ENCODE measurements at places on chromosomes 6 and 20.
A peak's percentile ranks its signal among the peaks of the same experiment; 100 is the strongest.

GRCh38 chr6:44203955-44204354 is 12.8 kb upstream of the MYMX start:
- no peak for DNase-seq

GRCh38 chr6:3397229-3398164 is 59.4 kb downstream of the SLC22A23 start:
- DNase-seq, result no peak

- no peak for DNase-seq
Measured at GRCh38 chr6:143224516-143224915, 163.8 kb downstream of the AIG1 start.

GRCh38 chr6:168037242-168037641 is 39.8 kb downstream of the KIF25 start:
- DNase-seq, result no peak

DNA sequence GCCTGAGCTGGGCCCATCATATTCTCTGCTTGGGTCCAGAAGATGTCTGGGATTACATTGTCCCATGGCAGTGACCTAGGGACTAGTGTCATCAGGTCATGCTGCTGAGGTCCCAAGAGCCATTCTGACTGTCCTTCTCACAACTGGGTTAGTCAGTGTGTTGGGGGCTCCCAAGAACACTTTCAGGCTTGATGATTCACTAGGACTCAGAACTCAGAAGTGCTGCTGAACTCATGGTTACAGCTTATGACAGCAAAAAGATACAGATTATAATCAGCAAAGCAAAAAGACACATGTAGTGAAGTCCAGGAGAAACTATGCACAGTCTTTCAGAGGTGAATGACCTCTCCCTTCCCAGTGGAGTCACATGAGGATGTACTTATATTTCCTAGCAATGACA is 107.8 kb downstream of the SYNE1 start:
- no peak for DNase-seq

DNA sequence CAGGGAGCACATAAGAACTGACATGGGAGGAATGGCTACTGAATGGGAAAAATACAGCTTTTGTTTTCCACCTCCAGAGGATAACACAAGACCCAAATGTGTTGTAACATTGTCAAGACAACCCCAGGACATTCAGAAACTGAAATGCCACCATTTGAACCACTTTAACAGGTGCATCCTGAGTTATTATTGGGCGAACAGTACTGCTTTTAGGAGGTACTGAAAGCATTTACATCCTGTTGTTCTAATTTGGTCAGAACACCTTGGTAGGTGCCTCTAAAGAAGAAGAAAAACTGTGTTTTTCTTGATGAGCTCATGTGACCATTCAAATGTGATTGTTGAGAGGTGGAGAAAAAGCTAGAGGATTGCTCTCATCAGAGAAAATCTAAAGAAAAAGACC is 6.4 kb upstream of the TXNDC5 start:
- peak; percentile 93 for DNase-seq

DNA sequence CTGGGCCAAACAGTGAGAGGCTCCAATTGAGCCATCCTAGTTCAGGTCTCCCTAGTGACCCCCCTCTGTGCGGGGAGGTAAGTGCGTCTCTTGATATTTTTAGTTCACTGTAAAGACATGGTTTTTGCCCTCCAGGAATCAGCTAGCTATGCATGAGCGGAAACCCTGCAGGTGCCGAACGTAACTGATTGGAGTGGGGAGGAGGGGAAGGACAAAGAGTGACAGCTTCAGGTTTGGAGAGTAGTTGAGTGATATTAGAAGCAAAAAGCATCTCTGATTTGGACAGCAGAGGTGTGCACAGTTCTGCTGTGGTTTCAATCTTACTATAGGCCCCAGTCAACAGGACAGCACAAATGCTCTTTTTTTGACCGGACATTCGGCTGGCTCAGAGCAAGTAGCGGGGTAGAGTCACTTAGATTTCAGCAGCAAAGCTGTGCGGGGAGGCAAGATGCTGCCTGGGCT is 31.8 kb downstream of the TBC1D7 start:
- DNase-seq, result no peak

DNA sequence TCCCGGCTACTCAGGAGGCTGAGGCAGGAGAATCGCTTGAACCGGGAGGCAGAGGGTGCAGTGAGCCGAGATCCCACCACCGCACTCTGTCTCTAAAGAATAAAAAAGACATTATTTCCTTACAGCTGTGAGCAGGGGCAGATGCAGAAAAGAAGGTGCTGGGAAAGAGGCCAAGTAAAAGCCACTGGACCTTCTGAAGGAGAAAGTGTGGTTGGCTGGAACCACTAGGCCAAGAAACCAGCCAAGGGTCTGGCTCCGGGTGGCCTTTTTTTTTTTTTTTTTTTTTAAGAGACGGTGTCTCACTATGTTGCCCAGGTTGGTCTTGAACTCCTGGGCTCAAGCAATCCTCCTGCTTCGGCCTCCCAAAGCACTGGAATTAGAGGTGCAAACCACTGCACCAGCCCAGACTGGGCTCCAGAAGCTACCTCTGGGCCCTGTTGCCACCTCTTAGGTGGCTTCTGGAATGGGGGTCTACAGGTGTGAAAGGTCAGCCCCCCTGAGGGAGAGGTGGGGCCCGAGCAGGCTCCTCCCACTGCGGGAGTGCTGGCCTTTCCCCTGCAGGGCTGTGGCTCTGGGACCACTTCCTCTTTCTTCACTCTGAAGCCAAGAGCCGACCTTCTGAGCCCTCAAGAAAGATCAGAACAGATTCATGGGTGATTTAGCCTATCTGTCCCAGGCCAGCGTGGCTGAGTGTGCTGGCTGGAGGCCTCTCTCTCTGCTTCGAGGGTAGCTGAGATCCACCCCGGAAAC is at the start of gene FGD2:
TSS of gene FGD2 (plus strand) at position 595 of the 750 bp plus-strand sequence. CDS start 163 bp downstream, outside the sequence.
- DNase-seq, result peak; percentile 82

GRCh38 chr20:11717562-11717961 is 200.1 kb upstream of the BTBD3 start:
- no peak for DNase-seq

- DNase-seq, result no peak
Measured at GRCh38 chr6:60952500-60952899, 1333.5 kb downstream of the KHDRBS2 start.

DNA sequence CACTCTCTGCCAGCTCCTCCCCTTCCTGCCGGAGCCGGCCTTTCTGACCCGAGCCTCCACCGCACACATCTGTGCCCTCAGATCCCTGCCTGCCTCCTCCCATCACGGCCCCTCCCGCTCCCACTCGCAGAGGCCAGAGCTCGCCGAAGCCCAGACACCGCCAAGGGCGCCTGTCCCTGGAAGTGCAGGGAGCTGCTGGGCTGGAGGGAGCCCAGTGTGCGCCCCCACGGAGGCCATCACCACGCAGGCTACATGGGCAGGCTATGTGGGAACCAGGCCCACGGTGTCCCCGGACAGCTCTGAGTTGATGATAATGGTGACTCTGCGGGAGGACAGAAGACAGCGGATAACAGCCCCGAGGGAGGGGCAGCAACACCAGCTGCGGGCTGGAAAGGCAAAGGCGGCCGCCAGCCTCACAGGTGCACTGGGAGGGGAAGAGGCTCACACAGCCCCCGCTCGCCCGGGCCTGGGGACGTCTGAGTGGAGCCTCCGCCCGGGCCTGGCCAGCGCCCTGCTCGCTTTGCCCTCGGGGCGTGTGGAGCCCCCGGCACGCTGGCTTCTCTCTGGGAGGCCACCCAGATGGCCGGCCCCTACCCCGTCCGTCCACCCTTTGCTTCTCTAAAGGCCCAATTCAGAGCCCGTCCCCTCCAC is 154.9 kb downstream of the DLL1 start:
- peak; percentile 47 for DNase-seq

DNA sequence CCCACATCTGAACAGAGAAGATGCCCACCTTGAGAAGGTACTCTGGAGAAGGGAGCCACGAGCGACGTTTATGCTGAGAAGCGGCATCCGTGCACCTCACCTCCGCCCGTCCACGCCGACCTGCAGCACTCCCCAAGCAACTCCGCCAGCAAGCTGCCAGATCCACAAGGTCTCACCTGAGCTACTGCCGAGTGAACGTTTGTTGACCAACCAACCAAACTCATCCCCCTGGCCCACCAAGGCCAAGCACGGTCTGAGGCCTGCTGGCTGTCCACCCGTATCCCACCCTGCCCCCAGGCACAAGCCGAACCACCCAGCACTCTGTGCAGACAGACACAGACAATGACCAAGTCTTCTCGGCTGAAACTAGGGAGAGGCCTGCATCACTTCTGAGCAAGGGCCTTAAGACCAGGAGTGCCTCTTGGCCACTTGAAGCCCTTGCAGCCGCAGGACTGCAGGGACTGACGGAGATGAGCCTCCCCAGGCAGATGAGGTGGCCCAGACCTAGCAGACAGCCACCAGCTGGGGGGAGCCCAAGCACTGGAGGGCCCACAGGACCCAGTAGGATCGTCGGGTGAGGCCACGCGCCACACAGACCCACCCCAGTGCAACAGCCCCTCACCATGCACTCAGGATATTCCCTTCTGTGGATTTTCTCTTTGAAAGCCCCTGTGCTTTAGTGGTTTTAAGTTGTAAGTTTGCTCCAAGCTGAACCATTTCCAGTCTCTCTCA is 12.1 kb downstream of the TAF4 start:
- no peak for DNase-seq

DNA sequence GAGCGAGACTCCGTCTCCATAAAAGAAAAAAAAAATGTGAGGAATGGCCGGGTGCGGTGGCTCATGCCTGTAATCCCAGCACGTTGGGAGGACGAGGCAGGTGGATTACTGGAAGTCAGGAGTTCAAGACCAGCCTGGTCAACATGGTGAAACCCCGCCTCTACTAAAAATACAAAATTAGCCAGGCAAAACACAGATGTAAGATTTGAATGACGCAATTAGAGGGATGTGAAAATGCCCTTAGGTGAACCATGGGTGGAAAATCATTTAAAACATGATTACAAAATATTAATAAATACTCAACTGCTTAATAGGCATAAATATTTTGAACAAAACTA is 20.9 kb downstream of the COL9A3 start:
- DNase-seq, result no peak

GRCh38 chr6:9543649-9544048 is 871.2 kb downstream of the TFAP2A start:
- DNase-seq, result no peak

DNA sequence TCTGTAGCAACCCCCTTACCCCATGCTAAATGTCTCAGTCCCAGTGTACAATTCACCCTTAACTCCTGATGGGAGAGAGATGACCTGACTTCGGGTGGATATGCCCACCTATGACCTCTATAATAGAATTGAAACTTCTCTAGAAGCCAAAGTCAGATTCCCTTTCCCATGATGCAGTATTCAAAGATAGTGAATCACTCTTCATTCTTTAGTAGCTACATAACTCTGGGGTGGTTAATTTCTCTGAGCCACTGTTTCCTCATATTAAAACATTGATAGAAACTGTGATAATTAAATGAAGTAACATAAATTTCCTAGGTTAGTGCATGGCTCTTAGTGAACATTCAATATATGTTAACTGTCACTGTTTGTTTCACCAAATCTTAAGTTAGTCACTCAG is 500.4 kb downstream of the COL12A1 start:
- no peak for DNase-seq

DNA sequence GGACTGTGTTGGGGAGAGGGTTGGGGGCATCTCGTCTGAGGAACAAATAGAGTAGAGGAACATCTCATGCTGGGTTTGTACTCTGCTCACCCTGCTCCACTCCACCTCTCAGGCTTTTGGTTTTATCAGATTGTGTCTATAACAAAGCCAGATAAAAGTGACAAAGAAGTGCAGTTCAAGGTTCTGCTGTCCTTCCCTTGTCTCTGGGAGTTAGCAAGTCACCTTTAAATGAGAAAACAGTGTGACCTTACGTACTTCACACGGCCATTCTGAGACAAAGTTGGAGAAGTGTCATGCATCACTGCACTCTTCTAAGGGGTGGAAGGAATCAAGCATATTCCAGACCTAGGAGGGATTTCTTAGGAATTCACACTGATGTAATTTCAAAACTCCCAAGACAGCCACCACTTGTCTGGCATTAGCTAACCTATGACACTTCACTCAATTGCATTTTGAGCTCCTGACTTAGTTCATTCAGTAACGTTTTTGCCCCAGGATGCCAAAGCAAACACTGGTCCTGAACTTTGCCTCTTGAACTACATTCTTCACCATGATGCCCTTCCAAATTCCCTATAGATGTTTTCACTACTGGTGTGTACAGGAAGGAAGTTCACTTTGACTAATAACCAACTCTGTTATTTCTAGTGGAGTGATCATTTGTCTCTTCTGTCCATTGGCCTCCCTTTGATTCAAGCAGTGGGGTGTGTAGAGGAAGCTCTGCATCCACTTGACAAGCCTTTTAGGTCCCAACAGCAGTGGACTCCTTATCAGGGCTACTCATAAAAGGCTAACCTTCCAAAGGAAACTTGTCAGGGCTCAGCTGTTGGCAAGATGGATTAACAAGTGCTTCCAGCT is 647.6 kb upstream of the FLRT3 start:
- no peak for DNase-seq

DNA sequence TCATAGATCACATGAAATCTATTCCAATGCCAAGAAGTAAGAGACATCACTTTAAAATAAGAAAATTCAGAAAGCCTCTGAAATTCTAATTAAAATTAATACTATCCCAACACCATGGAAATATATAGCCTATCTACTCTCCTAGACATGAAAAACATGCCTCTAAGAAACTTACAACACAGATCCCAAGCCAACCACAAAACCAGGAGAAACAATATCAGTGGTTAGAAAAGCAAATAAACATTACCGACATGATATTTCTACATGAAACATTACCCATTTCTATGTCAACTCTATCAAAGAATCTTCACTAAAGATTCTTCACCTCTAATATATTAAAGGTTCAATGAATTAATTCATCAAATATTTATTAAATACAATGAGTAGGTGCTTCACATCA is 4.8 kb downstream of the EPB41L2 start:
- DNase-seq, result no peak

- peak; percentile 74 for DNase-seq
Measured at GRCh38 chr6:131917318-131917717, 33.9 kb downstream of the CCN2 start.

DNA sequence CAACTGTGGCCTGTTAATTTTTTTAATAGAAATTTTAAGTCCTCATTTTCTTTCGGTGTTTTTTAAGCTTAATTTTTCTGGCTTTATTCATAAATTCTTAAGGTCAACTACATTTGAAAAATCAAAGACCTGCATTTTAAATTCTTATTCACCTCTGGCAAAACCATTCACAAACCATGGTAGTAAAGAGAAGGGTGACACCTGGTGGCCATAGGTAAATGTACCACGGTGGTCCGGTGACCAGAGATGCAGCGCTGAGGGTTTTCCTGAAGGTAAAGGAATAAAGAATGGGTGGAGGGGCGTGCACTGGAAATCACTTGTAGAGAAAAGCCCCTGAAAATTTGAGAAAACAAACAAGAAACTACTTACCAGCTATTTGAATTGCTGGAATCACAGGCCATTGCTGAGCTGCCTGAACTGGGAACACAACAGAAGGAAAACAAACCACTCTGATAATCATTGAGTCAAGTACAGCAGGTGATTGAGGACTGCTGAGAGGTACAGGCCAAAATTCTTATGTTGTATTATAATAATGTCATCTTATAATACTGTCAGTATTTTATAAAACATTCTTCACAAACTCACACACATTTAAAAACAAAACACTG is 10.1 kb downstream of the HFE start:
- DNase-seq, result peak; percentile 80

DNA sequence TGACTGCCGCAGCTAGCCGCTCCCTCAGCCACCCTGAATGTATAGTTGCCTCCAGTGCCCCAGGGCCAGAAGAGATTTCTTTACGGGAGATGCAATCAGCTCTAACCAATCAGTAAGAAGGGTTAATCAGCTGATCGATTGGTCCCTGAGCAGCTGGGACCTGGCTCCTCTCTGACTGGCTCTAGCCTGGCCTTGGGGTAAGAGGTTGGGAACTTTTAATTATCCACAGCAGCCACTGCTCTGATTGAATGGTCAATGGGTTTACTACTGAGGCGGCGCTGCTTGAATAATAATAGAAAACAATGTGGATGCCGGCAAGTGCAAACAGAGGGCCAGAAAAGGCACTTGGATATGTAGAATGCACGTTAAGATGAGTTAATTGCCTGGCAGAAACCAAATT is 99.8 kb downstream of the TFAP2A start:
- no peak for DNase-seq

Data from RPMI8226 (cell line).